ENCODE measurements at places on chromosomes 2 and 18. TPM values are rescaled to one million over a fixed set of nuclear protein-coding genes. Genes with fewer than 3 reads are reported as not detected.

SRD5A2 gene
- not detected for total RNA-seq

AKAIN1 gene
- total RNA-seq, result not detected

CNTNAP5 gene
- total RNA-seq, result not detected

HTR2B gene
- 37.3 TPM for total RNA-seq

XIRP2 gene
- total RNA-seq, result not detected

TTLL4 gene
- 9.8 TPM for total RNA-seq

GNAL gene
- total RNA-seq, result 0.20 TPM

RTP5 gene
- total RNA-seq, result not detected

DNAJC5G gene
- not detected for total RNA-seq

CCL20 gene
- total RNA-seq, result not detected

RIOK3 gene
- total RNA-seq, result 74.8 TPM

AOX1 gene
- total RNA-seq, result 13.0 TPM

FAM237A gene
- total RNA-seq, result not detected

DQX1 gene
- 0.07 TPM for total RNA-seq

IL1RN gene
- not detected for total RNA-seq

DCAF17 gene
- 26.2 TPM for total RNA-seq

TTR gene
- not detected for total RNA-seq

LYPD6B gene
- total RNA-seq, result 0.10 TPM

GPAT2 gene
- 32.3 TPM for total RNA-seq

CNDP2 gene
- total RNA-seq, result 68.5 TPM

OR6B2 gene
- not detected for total RNA-seq

RDH14 gene
- total RNA-seq, result 18.5 TPM

FBXO48 gene
- total RNA-seq, result 0.39 TPM

PLEKHH2 gene
- total RNA-seq, result 8.9 TPM

B4GALT6 gene
- total RNA-seq, result 3.1 TPM

SLC40A1 gene
- 53.8 TPM for total RNA-seq

TOGARAM2 gene
- under 0.01 TPM for total RNA-seq

TMEM214 gene
- total RNA-seq, result 45.8 TPM

RND3 gene
- total RNA-seq, result 647 TPM

NEURL3 gene
- not detected for total RNA-seq

RFX8 gene
- total RNA-seq, result 6.4 TPM

CEP68 gene
- 13.3 TPM for total RNA-seq

SCN1A gene
- 0.13 TPM for total RNA-seq

PAX8 gene
- 1.6 TPM for total RNA-seq
